ENCODE measurements at places on chromosomes 11 and 22.

DNA sequence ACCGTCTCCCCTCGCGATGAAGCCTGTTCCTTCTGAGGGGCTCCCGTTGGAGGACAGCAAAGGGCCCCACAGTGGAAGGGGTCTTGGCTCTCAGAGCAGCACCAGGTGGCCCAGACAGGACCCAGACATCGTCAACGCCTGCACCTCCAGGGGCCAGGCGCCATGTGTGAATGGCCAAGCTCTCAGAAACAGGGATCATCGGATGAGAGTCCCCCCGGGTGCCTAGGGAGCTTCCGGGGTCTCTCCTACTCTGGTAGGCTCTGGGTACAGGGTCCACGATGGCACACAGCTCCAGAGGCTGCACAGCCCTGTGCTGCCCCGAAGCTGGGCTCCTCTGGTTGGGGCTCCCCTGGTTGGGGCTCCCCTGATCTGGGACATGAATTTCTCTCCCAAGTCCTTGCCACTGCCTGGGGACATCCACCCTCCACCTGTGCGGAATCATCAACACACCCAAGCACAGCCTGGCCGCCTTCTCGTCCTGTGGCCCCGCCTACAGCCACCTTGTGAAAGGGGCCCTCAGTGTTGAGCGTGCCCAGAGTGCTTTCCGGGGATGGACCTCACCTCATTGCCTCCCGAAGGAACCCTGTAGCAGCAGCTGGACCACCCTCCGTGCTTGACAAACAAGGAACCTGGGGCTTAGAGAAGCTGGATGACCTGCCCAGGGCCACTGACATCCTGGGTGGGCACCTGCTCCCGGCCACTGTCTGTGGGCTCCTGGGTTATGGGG is 929.0 kb downstream of the BRD1 start:
- no peak for DNase-seq

DNA sequence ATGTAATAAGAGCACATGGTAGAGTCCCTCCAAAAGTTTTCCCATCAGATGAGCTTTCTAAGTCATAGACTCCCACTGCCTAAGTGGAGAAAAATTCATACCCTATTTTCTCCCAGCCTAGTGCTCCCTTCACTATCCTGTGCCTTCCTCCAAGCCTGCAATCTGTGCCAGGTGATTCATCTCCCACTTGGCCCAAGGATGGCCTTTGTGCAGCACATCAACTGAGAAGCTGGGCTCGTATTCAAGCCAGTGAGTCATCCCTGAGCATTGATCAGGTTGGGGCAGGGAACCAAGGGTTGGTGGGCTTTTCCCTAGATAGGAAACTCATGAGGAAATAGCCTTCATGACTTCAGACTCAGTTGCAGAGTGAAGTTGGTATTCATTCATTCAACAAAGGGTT is 64.6 kb downstream of the PANX1 start:
- no peak for DNase-seq

GRCh38 chr11:16155448-16155847 is 200.9 kb downstream of the SOX6 start:
- no peak for DNase-seq

DNA sequence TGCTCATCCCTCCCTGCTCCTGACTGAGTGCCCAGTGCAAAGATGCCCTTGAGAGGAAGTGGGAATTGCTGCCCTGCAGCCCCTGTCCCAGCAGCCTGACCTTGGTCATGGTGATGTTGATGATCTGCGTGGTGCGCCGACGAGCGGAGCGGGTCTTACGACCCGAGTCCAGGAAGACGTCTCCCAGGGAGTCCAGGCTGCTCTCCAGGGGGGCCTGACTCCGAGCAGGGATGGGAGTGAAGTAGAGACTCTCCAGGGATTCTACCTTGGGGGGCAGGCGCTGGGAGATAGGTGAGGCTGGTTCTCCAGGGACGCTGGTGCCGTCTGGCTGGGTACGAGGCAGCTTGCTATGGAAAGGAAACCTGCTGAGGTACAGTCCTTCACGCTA is 8.4 kb downstream of the IL18BP start:
- DNase-seq = no peak

- DNase-seq = peak; percentile 28
These were observed 70.1 kb upstream of the PICALM start for GRCh38 chr11:86138958-86139357.

GRCh38 chr22:18109410-18110193 is 1.0 kb upstream of the TUBA8 start:
- no peak for DNase-seq

DNA sequence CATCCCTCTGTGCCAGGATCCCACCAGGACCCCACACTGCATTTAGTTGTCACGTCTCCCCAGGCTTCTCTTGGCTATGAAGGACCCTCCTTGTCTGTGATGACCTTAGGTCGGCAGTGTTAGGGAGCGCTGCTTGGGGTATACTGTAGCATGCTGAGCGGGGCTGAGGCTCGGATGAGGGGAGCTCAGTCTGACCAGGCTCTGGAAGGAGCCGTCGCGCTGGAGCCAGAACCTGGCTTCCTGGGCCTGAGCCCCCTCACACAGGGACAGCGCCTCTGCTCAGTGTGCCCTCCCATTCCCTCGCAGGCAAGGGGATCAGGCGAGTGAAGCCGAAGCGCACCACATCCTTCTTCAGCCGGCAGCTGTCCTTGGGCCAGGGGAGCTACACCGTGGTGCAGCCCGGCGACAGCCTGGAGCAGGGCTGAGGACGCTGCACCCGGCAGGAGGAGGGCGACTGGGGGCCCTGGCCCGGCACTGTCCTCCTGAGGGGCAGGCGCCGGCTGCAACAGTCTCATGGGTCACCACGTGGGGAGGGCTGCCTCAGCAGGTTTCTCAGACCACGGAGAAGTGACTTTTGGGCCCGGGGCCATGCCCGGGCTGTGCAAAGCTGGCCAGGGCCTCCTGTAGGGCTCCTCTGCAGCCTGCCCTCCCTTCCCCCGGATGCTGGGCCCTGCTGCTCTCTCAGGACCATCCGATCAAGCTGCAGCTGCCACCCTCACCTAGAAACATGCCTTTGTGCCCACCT is 11.5 kb upstream of the NEAT1 start:
- DNase-seq = no peak

GRCh38 chr22:45638834-45639746 is 32.5 kb upstream of the ATXN10 start:
- DNase-seq = no peak

DNA sequence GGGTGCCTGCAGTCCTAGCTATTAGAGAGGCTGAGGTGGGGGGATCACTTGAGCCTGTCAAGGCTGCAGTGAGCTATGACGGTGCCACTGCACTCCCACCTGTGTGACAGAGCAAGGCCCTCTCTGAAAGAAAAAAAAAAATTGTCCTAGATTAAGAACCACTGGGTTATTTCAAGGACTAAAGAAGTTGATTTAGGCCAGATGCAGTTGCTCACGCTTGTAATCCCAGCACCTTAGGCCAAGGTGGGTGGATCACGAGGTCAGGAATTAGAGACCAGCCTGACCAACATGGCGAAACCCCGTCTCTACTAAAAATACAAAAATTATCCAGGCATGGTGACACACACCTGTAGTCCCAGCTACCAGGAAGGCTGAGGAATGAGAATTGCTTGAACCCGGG is 129.0 kb downstream of the MRTFA start:
- no peak for DNase-seq

GRCh38 chr11:7612661-7613393 is 60.5 kb downstream of the CYB5R2 start:
- DNase-seq = no peak

DNA sequence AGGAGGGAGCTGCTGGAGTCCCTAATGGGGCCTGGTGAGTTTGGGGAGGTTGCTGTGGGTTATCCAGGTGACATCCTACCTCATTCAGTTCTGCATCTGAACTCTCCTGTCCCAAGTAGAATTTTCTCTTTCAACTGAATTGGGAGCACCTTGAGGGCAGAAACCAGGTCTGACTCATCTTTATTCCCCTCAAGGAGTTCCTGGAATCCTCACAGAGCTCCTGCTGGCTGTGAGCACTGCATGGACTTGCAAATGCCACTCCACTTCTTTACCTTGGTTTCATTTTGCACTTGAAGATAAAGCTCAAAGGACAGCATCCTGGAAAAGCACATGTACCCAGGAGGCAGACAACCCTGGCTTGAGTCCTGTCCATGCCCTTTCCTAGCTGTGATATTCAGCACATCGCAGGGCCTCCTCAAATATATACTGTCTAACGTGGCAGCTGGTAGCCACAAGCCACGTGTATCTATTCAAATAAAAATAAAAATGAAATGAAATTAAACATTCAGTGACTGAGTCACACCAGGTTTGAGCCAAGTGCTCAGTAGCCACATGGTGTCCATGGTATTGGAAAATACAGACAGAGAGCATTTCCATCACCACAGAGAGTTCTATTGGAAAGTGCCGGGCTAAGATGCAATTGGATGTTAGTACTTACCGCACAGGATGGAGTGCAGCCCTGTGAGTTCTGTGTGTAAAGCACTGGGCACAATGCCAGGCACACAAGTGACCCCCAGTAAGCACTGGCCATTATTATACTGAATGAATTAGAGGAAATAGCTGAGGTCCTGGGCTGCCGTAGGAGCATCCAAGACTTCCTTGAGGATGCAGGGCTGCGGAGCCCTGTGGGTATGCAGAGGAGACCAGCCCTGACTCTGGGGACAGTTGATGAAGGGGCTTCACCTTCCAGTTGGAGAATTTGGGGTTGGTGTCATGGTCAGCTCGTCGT is 149.0 kb downstream of the PKNOX2 start:
- no peak for DNase-seq

DNA sequence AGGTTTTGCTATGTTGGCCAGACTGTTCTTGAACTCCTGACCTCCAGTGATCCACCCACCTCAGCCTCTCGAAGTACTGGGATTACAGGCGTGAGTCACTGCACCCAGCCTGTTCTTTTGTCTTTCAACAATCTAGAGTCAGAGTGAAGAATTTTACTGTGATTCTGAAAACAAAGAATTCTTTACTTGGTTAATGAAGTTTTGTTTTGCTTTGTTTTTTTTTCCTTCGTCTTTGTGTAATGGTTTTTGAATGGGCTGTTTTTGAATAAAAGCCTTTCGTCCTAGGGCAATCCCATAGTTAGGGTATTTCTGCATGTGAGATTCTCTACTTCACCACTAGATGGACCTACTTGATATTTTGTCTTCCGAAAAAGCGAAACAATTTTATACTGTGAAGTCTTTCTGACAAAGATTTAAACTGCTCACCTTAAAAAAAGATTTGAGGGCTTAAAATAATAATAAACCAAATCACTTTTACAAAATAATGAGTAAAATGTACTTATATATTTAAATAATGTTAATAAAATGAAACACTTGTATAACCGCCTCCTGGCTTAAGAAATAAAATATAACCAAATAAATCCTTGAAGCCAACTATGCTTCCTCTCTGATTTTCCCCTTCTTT is 43.4 kb upstream of the SC5D start:
- peak; percentile 38 for DNase-seq

DNA sequence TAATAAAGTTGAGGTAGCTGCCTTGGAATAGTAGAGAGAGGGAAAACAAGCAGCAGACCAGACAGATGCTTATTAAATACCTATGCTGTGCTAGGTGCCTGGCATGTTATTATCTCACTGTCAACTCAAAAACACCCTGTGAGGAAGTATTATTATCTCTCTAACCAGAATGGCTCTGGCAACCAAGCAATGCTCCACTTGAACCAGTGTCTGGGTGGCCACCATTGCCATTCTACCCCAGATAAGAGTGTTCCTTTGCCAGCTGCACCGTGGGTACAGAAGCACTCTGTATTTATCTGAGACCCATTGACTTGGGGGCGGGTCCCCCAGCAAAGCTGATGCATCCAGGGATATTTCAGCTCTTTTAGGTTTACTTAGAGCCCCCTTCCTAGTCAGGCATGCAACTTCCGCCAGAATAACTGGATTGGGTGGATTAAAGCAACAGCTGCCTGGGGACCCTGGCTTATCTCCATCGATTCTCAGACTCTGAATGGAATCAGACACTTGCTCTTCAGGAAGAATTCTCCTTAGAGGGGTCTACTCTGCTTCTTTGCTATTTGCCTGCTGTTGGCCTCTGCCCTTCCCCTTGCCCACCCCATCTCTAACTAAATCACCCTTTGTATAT is 49.1 kb downstream of the RCN1 start:
- no peak for DNase-seq

GRCh38 chr11:127919206-127920000 is 668.0 kb downstream of the ETS1 start:
- DNase-seq = peak; percentile 20

- DNase-seq = no peak
These were observed 51.4 kb downstream of the PKNOX2 start for GRCh38 chr11:125215976-125216375.

DNA sequence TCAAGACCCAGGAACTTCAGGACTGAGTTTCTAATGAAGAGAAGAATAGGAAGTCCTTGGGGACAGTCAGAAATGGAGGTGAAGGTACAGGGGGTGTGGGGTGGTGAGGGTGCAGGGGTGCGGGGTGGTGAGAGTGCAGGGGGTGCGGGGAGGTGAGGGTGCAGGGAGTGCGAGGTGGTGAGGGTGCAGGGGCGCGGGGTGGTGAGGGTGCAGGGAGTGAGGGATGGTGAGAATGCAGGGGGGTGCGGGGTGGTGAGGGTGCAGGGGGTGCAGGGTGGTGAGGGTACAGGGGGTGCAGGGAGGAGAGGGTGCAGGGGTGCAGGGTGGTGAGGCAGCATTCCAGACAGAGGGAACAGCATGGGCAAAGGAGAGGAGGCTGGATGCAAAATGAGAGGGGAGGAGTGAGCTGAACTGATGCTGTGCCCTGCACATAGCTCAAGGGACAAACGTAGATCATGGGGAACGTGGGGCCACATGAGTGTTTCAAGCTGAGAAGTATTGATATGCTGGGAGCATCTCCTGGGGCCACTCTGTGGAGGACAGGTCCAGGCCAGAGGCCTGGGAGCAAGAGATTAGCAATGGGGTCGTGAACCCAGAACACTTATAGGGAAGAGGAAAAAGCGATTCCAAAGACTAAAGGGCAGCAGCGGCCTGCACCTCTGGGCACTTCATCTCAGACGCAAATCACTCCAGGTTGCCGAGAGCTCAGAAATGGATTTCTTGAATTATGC is 23.7 kb upstream of the DAGLA start:
- no peak for DNase-seq

DNA sequence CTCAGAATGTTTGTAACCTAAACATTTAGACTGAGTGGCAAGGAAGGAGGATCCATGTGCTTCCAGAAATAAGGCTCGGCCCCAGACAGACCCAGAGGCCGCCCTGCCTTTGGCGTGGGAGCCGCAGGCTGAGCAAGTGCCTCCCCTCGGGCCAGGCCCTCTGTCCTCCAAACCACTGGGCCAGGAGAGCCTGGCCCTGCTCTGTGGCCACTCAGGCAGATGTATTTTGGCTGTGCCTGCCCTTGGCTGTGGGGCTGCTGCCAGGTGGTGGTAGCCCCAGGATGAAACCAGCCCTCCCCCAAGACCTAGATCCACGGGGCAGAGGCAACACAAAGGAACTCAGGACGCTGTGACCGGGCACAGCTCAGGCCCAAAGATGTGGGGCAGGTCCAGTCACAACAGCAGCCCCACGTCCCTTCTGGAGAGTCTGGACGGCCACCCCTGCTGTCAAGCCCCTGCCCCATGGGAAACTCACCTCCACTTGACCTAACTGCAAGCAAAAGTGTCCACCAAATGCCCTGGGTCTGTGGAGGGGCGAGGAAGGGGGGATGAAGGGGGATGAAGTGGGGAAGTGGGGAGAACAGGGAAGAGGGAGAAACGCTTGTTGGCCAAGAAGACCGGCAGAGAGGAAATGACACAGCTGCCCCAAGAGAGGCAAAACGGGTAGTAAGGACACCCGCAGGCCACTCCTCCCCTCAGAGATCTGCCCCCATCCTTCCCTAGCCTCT is 24.0 kb downstream of the PISD start:
- no peak for DNase-seq

GRCh38 chr11:88359114-88359513 is 21.6 kb upstream of the CTSC start:
- no peak for DNase-seq

All from activated CD4-positive, alpha-beta T cell treated with anti-CD3 and anti-CD28 coated beads for 48 hours (primary cell).